ENCODE measurements at places on chromosomes 13 and 19.

DNA sequence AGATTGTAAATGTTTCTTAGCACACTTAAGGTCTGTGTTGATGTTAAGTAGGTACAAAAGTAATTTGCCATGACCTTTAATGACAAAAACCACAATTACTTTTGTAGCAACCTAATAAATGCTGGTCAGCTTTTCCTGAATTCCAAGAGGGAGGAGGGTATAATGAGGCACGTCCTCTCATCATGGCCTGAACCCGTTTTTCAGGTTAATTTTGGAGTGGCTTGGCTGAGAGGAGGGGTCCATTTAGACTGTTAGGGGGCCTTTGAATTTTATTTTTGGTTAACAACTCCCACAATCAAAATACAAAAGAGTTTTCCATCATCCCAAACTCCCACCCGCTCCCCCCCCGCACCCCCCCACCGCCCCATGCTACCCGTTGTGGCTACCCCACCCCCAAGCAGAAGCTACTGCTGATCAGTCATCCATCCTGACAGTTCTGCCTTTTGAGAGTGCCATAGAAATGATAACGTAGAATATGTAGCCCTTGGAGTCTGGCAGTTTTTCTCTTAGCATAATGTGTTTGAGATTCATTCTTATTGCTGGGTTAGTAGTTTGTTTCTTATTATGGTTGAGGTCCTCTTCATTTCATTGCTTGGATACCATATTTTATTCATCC lies 14.4 kb upstream of the PLEKHF1 start:
- DNase-seq: no peak

GRCh38 chr13:90686442-90686841 lies 661.0 kb upstream of the MIR17HG start:
- no peak for DNase-seq

GRCh38 chr19:993361-993830 lies 6.8 kb upstream of the GRIN3B start:
- no peak for DNase-seq

DNA sequence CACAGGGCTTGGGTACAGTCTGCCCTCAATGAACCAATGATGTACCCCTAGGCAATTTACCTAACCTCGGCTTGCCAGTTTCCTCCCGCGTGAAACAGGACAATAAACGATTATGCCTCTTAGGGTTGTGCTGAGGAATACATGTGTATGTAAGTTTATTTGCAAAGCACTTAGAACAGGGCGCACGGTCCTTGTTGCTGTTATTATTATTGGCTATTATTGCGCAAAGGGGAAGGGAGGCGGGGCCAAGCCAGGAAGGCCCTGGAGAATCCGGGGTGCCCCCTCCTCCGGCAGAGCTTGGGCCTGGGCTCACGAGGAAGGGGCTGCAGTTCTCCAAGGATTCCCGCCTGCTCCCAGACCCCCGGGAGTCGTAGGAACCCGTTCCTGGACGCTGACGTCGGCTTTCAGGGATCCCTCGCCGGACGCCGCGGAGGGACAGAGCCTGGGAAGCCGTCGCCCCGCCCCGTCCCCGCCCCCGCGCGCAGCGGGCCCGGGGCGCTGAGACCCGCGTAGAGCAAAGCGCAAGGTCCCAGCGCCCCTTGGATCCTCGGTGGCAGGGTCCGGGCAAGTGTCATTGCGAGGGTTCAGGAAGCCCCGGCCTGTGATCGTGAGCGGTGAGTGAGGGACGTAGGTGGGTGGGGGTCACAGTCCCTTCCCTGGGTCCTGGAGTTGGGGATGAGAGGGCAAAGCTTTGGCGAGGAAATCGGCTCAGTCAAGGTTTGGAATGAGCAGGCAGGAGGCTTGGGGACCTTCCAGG lies at the start of gene TMEM91:
TSS of gene TMEM91 (plus strand) at position 293 of the 757 bp plus-strand sequence. CDS start 1,777 bp downstream, outside the sequence.
- peak; percentile 69 for DNase-seq

DNA sequence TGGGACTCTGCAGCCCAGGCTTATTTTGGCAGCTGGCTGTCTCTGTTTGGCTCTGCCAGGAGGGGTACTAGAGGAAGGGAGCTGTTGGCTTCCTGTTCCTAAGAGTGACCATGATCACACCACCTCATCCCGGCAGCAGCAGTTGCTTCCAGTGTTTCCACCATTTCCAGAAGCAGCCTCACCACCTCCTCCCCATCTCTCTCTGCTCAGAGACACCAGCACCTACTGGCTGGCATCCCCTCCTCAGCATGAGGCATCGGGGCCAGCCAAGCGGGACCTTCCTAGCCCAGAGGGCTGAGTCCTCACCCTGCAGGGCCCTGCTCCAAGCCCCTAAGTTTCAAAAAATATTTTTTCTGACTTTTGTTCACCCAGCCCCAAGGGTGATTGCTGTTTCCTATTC lies 59.0 kb downstream of the NUFIP1 start:
- DNase-seq: no peak

DNA sequence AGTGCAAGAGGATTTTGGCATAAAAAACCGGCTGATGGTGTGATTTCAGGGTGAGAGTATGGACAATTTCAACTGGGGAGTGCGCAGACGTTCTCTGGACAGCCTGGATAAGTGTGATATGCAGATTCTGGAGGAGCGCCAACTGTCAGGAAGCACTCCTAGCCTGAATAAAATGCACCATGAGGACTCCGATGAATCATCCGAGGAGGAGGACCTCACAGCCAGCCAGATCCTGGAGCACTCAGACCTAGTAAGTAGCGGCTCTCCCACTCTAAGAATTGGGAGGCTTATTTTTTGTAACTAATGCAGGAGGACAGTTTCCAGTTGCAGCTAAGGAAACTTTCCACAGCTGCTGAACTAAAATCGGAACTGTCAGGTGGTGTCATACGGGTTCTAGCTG lies 53.6 kb downstream of the ZAR1L start:
- no peak for DNase-seq

DNA sequence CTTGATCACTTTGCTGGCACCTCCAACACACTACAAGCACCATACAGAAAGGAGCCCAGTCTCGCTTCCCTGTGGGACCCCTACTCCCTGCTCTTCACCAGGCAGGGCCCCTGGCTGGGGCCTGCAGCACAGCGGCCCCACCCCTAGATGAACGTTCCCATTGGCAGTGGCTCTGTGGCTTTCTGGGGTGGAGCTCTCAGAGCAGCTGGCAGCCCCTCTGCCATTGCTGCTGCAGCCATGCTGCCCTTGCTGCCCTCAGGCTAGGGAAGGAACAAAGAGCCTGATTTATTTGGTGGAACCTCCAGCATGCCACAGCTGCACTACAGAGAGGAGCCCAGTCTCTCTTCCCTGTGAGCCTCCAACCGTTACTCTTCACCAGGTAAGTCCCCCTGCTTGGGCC lies 5.8 kb downstream of the SIGLEC6 start:
- no peak for DNase-seq

DNA sequence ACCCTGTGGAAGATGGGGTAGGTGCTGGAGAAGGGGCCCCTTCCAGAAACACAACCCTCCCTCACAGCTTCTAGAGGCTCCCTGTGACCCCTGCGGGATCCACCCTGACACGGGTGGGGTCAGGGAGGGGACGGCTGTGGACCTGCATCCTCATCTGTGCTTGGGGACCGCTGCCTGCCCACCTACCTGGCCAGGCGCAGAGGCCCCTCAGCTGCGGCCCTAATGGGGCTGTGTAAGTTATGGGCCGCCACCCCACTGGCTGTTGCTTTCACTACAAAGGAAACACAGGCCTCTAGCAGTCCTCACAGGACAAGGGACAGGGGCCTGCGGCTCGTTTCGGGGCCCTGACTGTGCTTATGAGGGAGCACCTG lies 7.0 kb upstream of the CTXN1 start:
- DNase-seq: no peak

All from H9 (cell line).